ENCODE measurements at places on chromosomes 12 and 14.
A peak's percentile ranks its signal among the peaks of the same experiment; 100 is the strongest.

DNA sequence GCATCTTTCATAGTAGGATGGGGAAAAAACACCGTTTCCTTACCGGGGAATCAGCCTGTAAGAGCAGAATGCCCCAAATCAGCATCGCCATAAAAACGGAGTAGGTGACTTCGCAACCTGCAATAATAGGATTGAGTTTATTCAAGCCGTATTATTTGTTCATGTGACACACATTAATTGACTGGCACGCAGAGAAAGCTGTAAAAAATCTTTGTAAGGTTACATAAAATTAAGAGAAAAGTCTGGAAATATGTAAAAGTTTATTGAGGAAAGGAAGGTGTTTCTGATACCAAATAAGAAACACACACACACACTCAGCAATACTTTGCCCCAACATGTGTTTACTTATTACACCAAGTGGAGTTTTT is 628 bp upstream of the CAPRIN2 start:
- no peak for DNase-seq
- H3K4me3 ChIP-seq = peak overlapping the region; percentile 74
- H3K27me3 ChIP-seq = no peaks in the 10 kb centered on the region
- H3K4me1 ChIP-seq = peaks cover 41% of the 10 kb centered on the region

DNA sequence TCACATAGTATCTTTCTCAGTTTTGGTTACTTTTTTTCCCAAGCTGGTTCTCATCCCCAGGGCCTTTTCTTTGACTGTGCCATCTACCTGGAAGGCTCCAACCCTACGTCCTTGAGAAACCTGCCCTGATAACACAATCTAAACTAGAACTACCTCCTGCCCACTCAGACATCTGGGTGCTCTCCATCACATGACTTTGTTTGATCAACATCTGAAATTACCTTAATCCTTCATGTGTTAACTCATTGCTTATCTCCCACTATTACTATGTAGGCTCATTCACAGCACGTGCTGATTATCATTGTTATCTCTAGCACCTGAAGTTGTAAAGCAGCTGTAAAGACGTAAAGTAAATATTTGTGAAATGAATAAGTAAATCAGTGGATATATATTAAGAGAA is 784.0 kb downstream of the TMTC2 start:
- H3K27ac ChIP-seq = no peak overlapping the region
- H3K4me3 ChIP-seq = no peak overlapping the region
- DNase-seq = no peak
- H3K4me1 ChIP-seq = no peaks in the 10 kb centered on the region
- H3K36me3 ChIP-seq = no peaks in the 10 kb centered on the region
- no peaks in the 10 kb centered on the region for H3K27me3 ChIP-seq

DNA sequence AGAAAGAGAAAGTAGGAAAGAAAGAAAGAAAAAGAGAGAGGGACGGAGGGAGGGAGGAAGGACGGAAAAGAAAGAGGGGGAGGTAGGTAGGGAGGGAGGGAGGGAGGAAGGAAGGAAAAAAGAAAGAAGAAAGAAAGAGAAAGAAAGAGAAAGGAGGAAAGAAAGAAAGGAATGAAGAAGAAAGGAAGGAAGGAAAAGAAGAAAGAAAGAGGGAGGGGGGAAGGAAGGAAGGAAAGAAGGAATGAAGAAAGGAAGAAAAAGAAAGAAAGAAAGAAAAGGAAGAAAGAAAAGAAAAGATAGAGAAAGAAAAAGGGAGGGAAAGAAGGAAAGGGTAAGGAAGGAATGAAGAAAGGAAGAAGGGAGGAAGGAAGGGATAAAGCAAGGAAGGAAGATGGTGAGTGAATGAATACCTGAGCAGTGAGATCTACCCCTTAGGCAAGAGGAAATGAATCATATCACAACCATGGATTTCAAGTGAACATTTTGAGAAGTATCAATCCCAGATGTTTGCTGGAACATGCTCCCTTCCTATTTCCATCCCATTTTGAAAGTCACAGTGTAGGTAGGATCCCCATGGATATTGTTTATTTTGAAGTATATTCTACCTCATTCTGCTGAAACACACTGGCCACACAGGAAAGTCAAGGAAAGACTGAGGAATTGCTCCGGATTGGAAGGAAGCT is 639.4 kb upstream of the TBX3 start:
- no peaks in the 10 kb centered on the region for H3K36me3 ChIP-seq

GRCh38 chr12:125140279-125141209 is 75.3 kb downstream of the AACS start:
- peak overlapping the region; percentile 56 for H3K27ac ChIP-seq
- no peak overlapping the region for H3K4me3 ChIP-seq
- peaks cover 19% of the 10 kb centered on the region for H3K4me1 ChIP-seq
- no peaks in the 10 kb centered on the region for H3K27me3 ChIP-seq
- DNase-seq = peak; percentile 84

DNA sequence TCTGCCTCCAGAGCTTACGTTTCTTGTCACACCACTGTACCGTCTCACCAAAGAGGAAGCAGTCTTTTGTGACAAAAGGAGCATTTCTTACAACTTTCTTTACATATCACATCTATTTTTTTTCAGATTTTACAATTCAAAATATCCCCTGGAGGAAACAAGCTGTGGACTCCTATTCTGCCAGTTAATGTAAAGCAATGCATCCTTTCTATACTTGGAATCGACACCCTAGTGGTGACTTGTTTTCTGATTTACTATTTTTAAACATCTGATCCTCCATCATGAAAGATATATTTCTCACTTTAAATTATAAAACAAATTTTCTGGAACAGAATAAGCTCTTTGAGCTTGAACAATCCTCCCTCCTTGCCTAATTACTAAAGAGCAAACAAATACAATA is 34.8 kb downstream of the AICDA start:
- H3K27ac ChIP-seq = no peak overlapping the region
- H3K36me3 ChIP-seq = no peaks in the 10 kb centered on the region
- peaks cover 9% of the 10 kb centered on the region for H3K27me3 ChIP-seq

- H3K4me1 ChIP-seq = peaks cover 22% of the 10 kb centered on the region
- H3K27me3 ChIP-seq = no peaks in the 10 kb centered on the region
- no peaks in the 10 kb centered on the region for H3K36me3 ChIP-seq
- 0 out of 2 replicates have a peak within 1 kb of the TSS, but pooled peaks have one; percentile 1 for H3K27ac ChIP-seq
These were observed at the start of gene LRRC23 for GRCh38 chr12:6904280-6905276. Gene LRRC23, plus strand, starts transcription at chr12:6904822. Its CDS starts 812 bp downstream, at chr12:6905634.

Measured in PC-9 (cell line).